ENCODE measurements at places on chromosomes 5 and 9.
A peak's percentile ranks its signal among the peaks of the same experiment; 100 is the strongest.

- DNase-seq = peak; percentile 27
These were observed 44.5 kb downstream of the SMC5 start for GRCh38 chr9:70303268-70303667.

DNA sequence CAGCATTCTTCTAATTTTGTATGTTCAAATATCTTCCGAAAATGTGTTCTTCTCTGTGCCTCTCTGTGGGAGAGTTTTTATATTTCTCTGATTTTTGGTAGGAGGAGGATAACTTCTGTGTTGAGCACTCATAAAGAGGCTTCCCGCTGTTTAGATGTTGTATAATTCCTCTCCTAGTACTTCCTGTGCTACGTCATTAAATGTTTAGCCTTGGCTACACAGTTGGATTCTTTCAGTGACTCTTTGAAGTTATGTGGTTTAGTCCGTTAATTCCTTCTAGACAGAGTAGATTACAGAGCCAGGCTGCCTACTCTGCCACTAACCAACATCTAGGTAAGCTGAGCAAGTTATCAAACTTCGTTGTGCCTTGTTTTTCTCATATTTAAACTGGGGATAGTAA lies 302.6 kb downstream of the OSTF1 start:
- no peak for DNase-seq

DNA sequence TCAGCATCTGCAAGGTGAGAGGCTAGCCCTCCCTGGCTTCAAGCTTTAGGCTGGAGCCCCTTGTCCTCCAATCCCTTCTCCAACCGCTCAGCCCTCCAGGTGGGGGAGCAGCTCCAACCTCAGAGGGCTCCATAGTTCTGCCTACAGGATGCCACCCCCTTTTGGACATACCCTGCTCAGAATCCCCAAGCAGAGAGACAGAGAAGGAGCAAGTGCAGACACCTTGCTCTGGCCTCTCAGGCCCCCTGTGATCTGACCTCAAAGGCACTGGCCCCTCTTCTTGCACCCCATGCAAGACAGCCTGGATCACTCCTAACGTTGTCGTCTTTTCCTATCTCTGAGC lies 101.6 kb downstream of the C5orf15 start:
- DNase-seq = no peak

DNA sequence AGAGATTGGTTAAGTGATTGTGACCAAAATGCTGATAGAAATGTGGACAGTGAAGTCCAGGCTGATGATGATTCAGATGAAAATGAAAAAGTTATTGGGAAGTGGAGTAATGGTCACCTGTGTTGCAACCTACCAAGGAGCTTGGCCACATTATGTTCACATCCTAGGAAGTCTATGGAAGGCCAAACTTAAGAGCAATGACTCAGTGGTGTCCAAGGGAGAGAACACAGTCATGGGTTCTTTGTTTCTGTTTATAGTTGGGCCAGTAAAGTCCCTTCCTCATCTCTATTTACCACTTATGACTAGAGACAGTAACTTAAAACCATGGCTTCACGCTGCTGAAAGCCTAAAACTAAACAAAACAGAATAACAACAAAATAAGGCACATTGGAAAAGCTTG lies 555.3 kb upstream of the DAB2 start:
- peak; percentile 41 for DNase-seq

GRCh38 chr5:22896152-22896551 lies 43.0 kb upstream of the CDH12 start:
- DNase-seq = no peak

DNA sequence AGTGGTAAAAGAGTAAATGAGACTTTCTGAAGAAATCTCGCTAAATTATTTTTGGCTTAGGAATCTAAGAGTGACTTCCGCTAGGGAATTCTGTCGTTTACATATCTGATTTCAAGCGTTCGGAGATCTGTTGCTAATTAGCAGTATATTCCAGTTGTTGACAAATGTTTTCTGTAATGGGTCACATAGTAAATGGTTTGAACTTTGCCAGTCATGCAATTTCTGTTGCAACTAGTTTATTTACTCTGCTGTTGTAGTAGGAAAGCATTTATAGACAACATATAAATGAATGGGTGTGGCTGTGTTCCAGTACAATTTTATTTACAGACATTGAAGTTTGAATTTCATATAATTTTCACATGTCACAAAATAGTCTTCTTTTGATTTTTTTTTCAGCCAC lies 57.4 kb upstream of the JAK2 start:
- DNase-seq = no peak

DNA sequence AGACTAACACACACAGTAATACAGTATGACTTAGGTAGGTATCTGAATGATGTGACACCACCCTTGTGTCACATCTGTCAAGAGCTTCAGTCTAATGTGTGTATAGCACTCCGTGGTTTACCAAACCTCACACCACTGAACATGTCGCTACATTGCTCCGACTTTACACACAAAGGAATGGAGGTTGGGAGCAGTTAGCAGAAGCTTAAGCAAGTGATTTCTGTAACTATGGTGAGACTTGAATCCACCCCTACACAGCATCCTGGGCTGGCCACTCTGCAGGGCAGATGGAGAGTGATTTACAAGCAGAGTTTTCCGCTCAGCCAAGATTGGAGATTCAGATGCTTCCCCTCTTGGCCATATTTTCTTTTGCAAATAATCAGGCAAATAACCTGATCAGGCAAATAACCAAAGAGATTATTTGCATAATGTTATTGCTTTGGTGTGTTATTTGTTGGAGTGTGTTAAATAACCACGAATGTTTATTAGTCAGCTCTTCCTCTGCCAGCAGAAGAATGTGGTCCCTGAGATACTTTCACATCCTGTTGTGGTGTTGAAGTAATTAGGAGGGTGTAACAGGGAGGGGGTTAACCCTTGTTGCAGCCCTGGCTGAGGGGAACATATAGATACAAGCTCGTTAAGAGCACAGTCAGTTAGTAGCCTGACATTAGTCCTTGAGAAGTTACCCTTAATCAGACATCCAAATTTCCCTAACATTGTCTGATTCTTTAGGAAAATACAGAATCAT lies 92.8 kb downstream of the SNX18 start:
- no peak for DNase-seq

DNA sequence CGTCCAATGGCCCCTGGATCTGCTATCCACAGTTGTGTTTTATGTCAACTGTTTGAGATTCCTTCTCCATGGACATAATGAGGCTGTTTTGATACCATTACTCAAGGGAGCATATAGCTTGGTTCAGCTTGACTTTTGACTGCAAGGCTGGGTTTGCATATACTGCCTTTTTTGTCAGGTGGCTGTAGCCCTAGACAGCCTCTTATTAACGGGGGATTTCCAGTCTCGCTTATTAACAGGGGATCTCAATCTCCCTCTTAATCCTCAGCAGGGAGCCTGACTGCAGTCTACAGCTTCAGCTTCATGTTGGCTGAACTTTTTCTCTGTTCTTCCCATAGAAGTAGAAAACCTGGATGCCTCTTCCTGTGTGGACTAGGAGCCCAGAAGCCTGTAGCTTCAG lies 73.7 kb upstream of the TNC start:
- DNase-seq = no peak

Measured in amniotic epithelial cell (primary cell).